ENCODE measurements at places on chromosomes 2 and 18.

- no peak for DNase-seq
Observed at GRCh38 chr2:102717308-102718018, 44.4 kb upstream of the TMEM182 start.

- no peak for DNase-seq
Observed at GRCh38 chr18:40075616-40076015, 1879.4 kb upstream of the PIK3C3 start.

- no peak for DNase-seq
Observed at GRCh38 chr2:183259921-183260320, 135.7 kb downstream of the NUP35 start.

- no peak for DNase-seq
Observed at GRCh38 chr2:27494944-27495554, at the start of gene FNDC4. FNDC4 (minus strand) TSS chr2:27495200; CDS start chr2:27494679, 521 bp downstream.

DNA sequence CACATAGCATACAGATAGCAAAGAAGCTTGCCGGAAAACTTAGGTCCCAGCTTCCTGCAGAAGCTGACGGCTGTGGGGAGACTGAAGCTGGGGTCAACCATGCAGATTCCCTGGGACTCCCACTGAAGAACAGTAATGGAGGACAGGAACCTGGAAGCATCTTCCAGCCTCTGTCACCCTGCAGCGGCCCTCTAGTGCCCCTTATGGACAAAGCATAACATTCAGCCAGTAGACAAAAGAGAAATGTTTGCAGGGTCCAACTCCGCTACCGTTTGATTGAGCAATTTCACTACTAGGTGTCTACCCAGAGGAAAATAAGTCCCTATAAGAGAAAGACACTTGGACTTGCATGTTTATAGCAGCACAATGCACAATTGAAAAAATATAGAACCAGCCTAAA is 460.6 kb downstream of the CNTNAP5 start:
- no peak for DNase-seq

GRCh38 chr2:23385351-23385747 is 370 bp downstream of the KLHL29 start:
- no peak for DNase-seq

GRCh38 chr2:203238292-203238703 is 520 bp upstream of the CYP20A1 start:
- DNase-seq = no peak

GRCh38 chr2:68537011-68537410 is 69.6 kb downstream of the APLF start:
- no peak for DNase-seq

GRCh38 chr2:46847726-46848412 is 67.7 kb downstream of the MCFD2 start:
- DNase-seq = no peak

GRCh38 chr2:206198677-206199076 is 39.0 kb downstream of the EEF1B2 start:
- no peak for DNase-seq

GRCh38 chr2:48200620-48201293 is 294.5 kb upstream of the FBXO11 start:
- DNase-seq = no peak

- no peak for DNase-seq
Observed at GRCh38 chr2:189285349-189285748, 105.8 kb upstream of the COL5A2 start.

DNA sequence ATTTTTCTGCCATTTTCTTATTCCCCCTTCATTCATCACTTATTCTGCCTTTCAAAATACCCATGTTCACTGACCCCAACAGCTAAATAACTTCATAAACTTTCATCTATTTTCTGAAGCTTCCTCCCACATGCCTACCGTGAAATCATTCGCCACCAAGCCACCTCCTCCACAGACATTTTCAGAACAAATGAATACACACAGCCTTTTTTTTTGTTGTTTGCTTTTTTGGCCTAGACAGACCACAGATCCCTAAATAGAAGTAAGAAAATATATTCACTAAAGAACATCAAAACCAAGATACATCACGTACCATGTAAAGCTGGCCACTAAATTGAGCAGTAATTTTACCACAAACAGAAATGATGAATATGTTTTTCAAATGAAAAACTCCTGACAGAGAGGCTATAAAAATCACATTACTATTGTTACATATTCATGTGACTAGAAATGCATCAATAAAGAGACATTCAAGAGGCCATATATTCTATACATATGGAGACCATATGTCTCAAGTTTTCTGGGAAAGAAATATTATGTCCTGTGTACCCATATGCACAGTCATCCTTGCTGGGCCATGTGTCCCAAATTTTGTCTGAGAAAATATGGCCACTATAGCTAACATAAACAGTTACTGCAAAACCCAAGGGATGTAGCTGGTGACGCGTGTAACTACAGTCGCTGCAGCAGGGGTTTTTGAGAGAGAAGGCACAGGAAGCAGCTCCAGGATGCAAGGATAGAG is 200.3 kb downstream of the FBXO15 start:
- DNase-seq = no peak

DNA sequence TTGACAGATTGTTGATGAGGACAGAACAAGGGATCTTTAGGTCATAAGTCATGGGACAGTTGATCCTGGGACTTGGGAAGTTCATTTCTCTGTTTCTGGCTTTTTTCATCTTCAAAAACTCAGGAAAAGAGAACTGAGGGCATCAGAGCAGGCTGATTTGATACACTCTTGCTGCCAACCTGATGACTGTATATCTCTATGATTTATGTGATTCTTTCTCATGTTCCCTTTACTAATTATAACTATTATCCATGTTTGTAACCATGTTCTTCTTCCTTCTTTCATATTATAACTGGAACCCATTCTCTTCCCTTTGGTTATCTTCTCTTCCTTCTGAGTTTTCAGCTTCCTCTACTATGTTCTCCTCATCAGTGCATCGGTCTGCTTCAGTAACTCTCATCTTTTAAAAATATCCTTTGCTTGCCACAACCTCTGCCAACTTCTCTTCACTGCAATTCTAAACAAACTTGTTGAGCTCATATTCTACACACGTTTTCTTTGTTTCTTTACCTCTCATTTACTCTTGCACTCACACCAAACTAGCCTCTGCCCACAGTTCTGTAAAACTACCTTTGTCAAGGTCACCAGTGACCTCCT is 13.5 kb downstream of the RASGRP3 start:
- no peak for DNase-seq

DNA sequence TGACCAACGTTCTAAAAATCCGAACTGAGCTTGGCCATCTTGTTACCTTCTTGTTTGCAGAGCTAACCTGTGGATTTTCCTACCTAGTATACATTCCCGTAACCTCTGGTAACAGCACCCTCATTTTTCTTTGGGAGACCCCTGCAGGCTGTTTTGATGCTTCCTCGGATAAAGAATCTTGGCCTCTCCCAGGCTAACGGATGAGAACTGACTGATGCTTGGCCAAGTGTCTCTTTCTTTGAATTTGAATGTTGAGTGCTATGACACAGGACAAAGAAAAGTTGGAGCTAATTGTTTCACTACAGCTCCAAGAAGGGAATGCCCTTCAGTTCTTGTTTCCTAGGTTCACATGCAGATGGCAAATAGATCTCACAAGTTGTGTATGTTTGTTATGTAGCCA is 19.3 kb upstream of the CAVIN2 start:
- no peak for DNase-seq

DNA sequence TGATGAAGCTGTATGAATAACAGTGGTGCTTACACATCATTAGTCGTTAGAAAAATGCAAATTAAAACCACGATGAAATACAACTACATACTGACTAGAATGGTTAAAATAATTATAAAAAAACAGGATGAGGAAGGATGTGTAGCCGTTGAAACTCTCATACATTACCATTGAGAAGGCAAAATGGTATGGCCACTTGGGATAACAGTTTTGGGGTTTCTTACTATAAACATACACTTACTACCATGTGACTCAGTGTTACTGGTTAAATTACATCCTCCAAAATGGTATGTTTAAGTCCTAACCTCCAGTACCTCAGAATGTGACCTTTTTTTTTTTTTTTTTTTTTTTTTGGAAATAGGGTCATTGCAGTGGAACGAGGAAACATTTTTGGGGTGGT is 58.4 kb downstream of the UBE2E3 start:
- no peak for DNase-seq

GRCh38 chr18:55319459-55320193 is 268.4 kb downstream of the TCF4 start:
- DNase-seq = no peak

- no peak for DNase-seq
Observed at GRCh38 chr18:57942493-57942892, 101.5 kb upstream of the NEDD4L start.

- DNase-seq = no peak
Observed at GRCh38 chr2:70645733-70646419, 92.2 kb upstream of the TGFA start.

- DNase-seq = peak; percentile 81
Observed at GRCh38 chr18:48545757-48546321, 7.0 kb downstream of the CTIF start.

GRCh38 chr2:39216346-39217191 is 27.2 kb downstream of the CDKL4 start:
- no peak for DNase-seq

GRCh38 chr2:191113761-191114160 is 37.0 kb downstream of the STAT4 start:
- DNase-seq = no peak

- DNase-seq = no peak
Observed at GRCh38 chr2:178306352-178307073, 112.2 kb downstream of the OSBPL6 start.

- DNase-seq = no peak
Observed at GRCh38 chr2:106866641-106867040, 19.3 kb downstream of the ST6GAL2 start.

- DNase-seq = no peak
Observed at GRCh38 chr2:72511906-72512305, 313.9 kb downstream of the EXOC6B start.

GRCh38 chr18:68409576-68409975 is 305.3 kb downstream of the TMX3 start:
- no peak for DNase-seq

- no peak for DNase-seq
Observed at GRCh38 chr2:175161-175786, 88.6 kb downstream of the SH3YL1 start.

- no peak for DNase-seq
Observed at GRCh38 chr2:100107440-100107839, 35.0 kb downstream of the AFF3 start.

DNA sequence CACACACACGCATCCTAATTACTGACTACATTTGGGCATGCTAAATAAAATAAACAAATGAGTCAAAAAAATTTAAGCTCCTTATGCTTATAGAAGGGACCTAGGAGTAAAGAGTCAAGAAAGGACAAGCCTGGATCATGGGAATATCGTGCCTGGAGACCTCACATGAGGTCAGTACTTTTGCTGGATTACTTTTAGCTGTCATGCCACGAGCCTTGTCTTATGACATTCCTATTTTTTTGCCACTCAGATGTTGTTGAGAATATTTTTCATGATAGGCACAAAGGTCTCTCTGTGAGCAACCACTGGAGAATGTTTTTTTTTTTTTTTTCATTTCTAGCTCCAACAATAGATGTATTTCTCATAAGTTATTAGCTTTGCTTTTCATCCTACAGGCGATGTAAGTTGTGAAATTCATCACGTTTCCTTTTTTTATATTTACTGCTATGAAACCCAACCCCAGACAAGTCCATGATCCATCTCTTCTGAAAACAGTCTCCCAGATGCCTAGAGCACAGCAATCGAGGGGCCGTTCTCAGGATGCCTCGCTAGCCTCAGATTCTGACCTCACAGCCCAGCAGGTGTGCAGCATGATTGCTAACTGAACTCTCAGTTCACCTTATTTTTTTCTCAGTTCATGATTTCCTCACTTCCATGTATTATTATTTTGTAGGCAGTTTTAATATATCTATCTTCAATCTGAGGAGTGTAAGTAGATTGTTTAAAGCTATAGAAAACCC is 464.5 kb downstream of the IRS1 start:
- no peak for DNase-seq

Data from coronary artery (tissue), 2 donors.